ENCODE measurements at places on chromosomes 7 and 10.
A peak's percentile ranks its signal among the peaks of the same experiment; 100 is the strongest.

GRCh38 chr10:131022981-131023380 is 288.5 kb downstream of the TCERG1L start:
- no peak for DNase-seq

GRCh38 chr7:70031245-70031644 is 433.0 kb downstream of the AUTS2 start:
- DNase-seq: no peak

DNA sequence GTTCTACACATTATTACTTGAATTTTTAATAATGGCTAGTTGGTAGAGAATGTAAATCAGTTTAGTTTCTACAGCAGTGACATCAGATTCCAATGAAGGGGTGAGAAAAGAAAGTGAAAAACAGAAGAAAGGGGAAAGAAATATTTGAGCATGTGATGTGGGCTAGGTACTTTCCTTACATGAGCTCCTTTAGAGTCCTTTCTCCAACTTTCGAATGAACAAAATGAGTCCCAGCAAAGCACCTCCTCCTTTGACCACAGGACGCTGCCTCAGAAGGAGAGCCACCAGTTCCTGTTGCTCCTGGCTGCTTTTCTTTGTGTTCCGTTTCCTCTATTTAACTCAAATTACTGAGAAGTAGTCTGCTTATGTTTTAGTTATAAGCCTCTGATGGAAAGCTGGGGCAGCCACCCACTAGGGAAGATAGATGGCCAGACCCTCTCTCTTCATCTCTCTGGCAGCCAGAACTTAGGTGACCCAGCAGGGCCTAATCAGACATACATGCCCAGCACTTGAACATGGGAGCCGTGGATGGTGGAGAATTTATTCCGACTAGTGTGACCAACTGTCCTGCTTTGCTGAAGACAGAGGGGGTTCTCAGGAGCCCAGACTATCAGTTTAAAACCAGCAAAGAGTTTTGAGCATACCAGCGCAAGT is 82.4 kb upstream of the NME8 start:
- DNase-seq: peak; percentile 6

- no peak for DNase-seq
Observed at GRCh38 chr7:27925573-27926201, 185.7 kb downstream of the TAX1BP1 start.

DNA sequence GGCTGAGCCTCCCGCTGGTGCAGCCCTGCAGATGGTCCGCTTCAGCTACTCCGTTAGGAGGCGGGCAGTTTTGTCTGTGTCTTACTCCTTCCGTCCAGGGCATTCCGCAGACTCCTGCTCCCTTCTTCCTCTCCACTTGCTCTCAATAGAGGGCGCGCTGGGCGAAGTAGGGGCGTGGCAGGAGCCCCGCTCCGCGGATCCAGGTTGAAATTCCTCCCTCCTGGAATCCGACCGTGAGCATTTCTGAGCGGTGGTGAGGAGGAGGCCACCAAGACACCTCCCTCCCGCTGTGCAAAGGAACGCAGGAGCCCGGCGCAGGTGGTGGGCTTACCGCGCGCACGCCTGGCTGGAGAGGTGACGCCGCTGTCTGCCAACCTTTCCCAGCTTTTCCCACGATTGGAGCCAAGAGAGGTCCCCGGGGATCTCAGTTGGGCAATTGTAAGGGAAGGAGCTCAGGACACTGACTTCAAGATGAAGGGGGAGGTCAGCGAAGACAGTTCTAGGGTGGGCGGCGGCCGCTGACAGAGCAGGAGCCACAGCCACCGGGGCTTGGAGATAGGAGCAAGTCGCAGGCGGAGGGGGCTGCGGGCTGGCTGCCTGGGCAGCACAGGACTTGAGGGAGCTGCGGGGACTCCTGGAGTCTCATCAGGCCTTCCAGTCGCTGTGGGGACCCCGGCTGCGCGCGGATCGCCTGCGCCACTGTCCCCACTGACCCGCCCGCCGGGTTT is 1011.3 kb downstream of the XPNPEP1 start:
- DNase-seq: peak; percentile 25

- no peak for DNase-seq
Observed at GRCh38 chr10:69407621-69408301, 9.0 kb downstream of the TACR2 start.

GRCh38 chr10:88526501-88527105 is 56.5 kb downstream of the RNLS start:
- no peak for DNase-seq

- no peak for DNase-seq
Observed at GRCh38 chr7:142864980-142865747, 10.3 kb downstream of the EPHB6 start.
